Natural killer cell treated with Interleukin-12 subunit alpha and Interleukin-12 subunit beta and Interleukin-15 and Interleukin-18, amount 100 ng/mL, for 72 hours (primary cell): ENCODE measurements at places on chromosomes 3 and 15. TPM values are rescaled to one million over a fixed set of nuclear protein-coding genes. Genes with fewer than 3 reads are reported as not detected.

SEMA5B gene
- total RNA-seq, result not detected

GPR87 gene
- not detected for total RNA-seq

IGSF10 gene
- not detected for total RNA-seq

GRCh38 chr3:153901991-153902390 lies 219.2 kb upstream of the ARHGEF26 start:
- no peak for DNase-seq
- H3K36me3 ChIP-seq, result no peaks in the 10 kb centered on the region
- no peak overlapping the region for H3K4me3 ChIP-seq
- no peaks in the 10 kb centered on the region for H3K4me1 ChIP-seq
- H3K27me3 ChIP-seq, result no peaks in the 10 kb centered on the region

GRCh38 chr15:29736012-29736743 lies 86.1 kb downstream of the TJP1 start:
- H3K4me1 ChIP-seq, result peaks cover 8% of the 10 kb centered on the region
- H3K36me3 ChIP-seq, result no peaks in the 10 kb centered on the region
- peaks cover 10% of the 10 kb centered on the region for H3K27me3 ChIP-seq
- H3K27ac ChIP-seq, result no peak overlapping the region

DNA sequence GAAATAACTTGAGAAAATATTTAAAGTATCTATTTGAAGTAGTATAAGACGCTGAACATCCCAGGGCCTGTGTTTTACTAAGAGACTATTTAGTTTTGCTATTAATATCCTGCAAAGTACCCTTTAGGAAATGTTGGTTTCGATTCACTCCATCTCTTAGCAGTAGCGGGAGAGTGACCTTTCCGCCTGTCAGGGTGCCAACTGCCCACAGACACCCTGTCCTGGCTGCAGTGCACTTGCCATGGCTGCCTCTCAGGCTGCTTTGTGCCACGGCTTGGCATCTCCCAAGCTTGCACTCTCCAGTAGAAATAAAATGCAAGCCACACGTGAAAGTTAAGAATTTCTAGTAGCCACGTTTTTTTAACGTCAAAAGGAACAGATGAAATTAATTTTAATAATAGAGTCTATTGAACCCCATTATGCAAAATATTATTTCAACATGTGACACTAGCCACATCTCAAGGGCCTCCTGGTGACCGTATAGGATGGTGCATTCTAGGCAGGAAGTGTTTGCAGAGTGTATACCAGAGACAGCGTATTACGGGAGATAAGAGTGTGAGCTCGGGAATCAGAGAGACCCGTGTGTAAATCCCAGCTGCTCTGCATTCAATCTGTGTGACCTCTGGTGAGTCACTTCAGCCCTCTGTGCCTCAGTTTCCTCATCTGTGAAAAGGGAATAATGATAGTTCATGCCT lies 19.8 kb downstream of the ADAMTS9 start:
- H3K27me3 ChIP-seq, result no peaks in the 10 kb centered on the region
- no peaks in the 10 kb centered on the region for H3K36me3 ChIP-seq
- H3K27ac ChIP-seq, result no peak overlapping the region
- H3K4me3 ChIP-seq, result no peak overlapping the region
- H3K4me1 ChIP-seq, result no peaks in the 10 kb centered on the region
- DNase-seq, result no peak
